ENCODE measurements at places on chromosomes 6 and 20.

DNA sequence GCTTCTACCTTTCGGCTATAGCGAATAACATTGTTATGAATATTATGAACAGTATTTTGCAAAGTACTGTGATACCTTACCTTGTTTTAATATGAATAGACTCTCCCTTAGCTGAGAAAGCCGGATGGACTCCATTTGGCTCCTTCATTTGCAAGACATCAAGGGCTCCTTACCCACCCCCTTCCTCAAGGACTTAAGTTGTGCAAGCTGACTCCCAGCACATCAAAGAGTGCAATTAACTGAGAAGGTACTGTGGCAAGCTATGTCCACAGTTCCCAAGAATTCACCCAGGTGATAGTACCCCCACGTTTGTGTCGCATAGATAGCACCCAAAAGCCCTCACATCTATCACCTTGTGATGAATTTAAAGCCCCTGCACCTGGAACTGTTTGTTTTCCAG, 11.2 kb downstream of the CST5 start:
- DNase-seq, result no peak

DNA sequence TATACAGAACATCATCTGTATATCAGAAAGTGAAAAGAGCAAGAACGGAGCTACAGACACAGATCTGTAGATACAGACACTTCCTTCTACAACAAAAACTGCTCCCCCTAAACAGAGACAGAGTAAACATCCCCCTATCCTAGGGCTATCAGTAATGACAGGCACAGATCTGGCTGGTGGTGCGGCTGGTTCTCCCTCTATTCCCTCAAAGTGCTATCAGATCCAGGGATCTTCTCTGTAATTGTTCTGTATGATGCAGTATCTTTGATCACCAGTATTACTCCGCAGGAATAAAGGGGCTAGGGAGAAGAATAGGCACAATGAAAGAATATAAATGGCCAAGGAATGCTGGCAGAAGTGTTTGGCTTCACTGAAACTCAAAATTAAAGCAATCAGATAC, 80.7 kb downstream of the SLC23A2 start:
- DNase-seq, result no peak

DNA sequence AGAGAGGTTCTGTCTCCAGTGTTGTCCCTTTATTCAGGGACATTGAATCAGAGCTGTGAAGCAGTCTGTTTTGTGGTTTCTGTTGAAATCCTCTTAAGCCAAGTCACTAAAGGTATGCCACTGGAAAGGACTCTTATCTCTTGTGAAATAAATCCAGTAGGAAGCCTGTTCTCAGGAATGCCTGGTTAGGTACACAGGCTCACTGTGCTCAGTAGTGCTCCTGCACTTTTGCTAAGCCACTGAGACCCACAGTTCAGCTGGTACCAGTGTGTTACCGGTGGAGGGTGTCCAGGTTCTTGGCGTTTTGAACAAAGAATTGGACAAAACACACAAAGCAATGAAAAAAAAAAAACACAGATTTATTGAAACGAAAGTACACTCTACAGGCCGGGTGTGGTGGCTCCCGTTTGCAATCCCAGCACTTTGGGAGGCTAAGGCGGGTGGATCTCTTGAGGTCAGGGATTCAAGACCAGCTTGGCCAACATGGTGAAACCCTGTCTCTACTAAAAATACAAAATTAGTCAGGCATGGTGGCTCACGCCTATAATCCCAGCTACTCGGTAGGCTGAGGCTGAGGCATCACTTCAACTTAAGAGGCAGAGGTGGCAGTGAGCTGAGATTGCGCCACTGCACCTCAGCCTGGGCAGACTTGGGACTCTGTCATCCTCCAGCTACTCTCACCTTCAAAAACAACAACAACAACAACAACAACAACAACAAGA, 186.1 kb downstream of the JARID2 start:
- no peak for DNase-seq

GRCh38 chr6:107618672-107619071, 128.8 kb downstream of the SOBP start:
- DNase-seq, result no peak

DNA sequence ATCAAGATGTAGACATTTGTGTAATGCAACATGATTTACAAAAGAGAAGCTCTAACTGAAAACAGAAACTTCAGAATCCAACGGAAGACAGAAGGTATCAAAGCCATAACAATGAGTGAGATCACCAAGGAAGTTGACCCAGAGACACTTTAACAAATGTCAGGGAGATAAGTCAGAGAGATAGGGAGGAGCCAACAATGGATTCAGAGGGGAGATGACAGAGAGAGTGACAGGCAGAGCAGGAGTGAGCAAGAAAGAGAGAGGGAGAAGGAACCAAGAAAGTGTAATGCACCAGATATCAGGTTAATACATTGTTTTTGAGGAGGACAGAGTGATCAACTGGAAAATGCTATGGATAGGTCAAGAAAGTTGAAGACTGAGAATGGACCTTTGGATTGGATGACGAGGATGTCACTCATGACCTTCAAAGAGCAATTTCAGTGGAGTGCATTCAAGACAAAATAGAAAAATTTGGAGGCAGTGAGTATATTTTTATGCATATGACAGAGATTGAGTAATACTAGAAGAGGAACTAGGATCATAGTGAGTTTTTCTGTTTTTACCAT, 86.6 kb downstream of the TRDN start:
- no peak for DNase-seq

DNA sequence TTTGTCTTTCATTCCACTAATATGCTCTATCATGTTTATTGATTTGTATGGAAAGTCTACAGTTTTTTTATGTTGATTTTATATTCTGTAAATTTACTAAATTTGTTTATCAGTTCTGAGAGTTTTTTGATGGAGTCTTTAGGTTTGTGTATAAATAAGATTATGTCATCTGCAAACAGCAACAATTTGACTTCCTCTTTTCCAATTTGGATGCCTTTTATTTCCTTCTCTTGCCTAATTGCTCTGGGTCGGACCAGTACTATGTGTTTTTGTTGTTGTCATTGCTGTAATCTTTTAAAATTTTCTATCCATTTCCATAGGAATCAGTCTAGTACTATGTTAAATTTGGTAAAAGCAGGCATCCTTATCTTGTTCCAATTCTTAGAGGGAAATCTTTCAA, 31.5 kb upstream of the POLR1H start:
- DNase-seq, result no peak

DNA sequence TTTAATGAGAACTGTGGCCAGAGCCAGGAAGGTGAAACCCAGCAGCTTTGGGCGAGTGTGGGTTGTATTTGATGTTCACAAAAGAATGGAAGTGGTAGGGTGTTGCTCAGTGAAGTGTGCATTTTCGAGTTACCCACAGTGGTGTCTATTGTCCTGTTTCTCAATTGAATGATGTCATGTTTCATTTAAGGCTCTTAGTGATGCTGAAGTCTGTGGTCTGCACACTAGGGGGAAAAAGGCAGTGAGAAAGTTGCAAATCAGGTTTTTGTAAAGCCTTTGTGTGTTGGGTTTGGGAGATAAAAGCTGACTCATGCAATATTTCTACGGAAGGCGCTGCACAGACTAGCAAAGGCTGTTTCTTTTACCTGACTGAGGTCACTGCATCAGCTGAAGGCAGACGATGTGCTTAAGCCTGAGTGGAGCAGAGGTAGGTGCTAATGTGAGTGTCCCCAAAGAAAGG, 121.1 kb downstream of the PLEKHG1 start:
- no peak for DNase-seq

DNA sequence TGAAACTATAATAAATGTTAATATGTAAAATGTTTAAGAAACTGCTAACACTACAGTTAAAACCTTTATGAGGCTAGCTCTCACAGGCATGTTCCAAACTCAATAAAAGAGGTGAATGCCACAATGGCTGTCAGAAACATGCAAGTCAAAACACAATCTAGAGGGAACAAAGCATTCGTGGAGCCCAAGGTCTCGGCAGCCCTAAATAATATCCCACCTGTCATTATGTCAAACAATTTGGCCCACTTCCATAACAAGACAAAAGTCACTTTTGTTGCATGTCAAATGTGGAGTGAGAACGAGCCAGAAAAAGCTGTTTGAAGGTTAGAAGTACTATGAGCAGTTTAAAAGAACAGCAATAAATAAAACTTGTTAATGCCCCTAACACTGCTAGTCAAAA, 181.9 kb downstream of the GMDS start:
- DNase-seq, result no peak

DNA sequence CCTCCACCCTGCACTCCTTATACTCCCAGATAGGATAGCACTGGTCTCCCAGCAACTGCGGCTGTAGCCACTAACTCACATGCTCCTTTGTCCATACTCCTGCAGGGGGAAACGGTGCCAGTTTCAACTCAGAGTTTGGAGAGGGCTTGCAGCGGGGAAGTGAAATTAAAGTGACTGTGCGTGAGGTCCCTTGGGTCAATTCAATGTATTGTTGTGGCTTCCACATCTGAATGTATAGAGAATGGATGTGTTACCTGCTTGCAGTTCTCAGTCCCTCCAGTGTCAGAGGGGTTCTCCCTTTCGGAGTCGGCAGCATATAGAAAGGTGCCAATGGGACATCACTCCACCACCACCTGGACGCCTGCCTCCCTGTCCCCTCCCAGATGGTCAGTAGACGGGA, 93.6 kb upstream of the CNKSR3 start:
- no peak for DNase-seq

DNA sequence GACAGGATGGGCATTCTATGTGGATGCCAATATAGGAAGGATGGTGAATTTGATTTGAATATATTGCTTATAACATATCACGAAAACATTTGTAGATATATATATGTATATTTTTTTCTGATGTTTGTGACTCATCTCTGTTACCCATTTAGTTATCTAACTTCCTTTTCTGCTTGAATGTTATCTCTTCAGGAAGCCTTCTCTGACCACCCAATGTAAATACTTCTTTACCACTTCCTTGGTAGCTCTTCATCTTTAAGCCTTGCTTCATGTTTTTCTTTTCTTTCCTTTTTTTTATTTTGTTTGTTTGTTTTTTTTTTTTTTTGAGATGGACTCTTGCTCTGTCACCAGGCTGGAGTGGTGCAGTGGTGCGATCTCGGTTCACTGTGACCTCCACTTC, 260.5 kb upstream of the EPHA7 start:
- DNase-seq, result no peak

GRCh38 chr6:88238065-88238464, 71.9 kb upstream of the CNR1 start:
- DNase-seq, result no peak

DNA sequence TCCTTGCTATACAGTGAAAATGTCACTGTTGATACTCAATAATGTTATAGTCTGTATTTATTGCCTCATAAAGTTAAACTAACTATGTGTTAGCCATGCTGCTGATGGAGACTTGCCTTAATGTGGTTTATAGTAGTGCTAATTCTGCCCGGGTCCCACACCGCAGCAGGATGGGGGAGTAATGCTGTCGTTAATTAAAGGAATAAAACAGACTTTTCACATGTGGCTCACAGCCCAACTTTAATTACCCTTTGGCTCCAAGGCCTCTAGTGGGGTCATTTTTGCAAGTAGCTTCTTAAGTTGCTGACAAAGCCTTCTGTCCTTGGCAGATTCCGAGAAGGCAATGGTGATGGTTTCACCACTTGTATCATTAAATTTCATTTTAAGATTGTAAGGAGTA, 634.3 kb downstream of the TBC1D32 start:
- DNase-seq, result no peak

DNA sequence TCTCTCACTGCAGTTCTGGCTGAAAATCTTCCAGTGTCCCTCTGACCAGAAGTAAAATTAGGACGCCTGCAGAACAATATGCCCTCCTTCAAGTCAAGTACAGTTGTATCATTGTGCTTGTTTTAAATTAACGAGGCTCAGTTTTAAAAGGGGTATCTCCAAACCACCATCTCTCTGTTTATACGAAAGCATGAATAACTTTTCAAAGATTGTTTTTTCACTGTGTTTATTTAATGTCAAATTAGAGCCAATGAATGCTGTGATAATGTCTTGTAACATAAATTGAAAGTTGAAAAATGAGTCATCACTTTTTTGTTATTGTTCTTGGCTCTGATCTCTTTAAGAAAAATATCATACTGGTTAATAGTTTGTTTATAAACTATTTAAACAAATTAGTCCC, 230.7 kb upstream of the THEMIS start:
- no peak for DNase-seq

DNA sequence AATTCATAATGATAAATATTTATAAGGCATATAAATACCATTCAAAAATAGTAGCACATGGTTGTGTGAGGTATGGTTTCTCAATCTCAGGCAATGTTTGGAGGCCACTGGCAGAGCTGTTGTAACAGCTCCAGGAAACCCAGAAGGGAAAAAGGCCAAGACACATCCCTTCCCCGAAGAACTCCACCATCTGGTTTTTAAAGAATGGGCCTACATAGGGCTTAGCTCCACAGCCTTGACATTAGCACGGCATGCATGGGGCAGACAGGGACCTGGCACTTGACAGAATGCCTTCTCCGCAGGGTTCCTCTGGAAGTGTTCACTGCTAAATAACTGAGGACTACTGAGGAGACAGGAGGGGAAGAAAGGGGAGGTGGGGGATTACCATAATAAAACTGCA, 16.1 kb upstream of the FOXO3 start:
- no peak for DNase-seq

DNA sequence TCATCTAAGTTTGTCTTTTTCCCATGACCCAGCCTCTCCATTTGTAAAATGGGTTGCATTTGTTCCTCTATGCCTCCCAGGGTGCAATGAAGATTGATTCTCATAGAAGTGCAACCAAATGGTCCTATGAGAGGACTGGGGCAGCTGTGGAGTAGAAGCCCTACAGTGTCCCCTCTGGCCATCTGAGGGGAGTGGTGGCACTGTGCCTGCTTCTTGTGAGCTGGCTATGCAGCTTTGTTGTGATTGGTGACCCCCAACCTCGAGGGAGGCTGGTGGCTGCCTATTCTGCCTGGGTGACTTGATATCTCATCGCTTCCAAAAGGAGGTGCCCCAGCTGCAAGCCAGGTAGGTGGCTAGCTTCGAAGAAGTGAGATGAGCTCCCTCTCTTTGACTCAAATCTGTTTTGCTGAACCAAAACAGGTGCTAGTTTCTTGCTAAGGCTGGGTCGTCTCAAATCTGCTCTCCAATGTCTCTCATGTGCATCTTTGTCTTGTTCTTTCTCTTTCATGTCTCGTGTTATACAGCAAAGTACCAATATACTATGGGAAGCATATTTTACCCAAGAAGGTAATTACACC, 33.9 kb downstream of the TXLNB start:
- no peak for DNase-seq

GRCh38 chr6:117149324-117149723, 116.0 kb upstream of the VGLL2 start:
- no peak for DNase-seq

GRCh38 chr6:3013486-3013885, 13.8 kb downstream of the NQO2 start:
- no peak for DNase-seq

Data from stimulated activated CD4-positive, alpha-beta T cell treated with anti-CD3 and anti-CD28 coated beads, Interleukin-12 subunit alpha, Interleukin-12 subunit beta, amount 100 ng/mL, for 24 hours (primary cell).